ENCODE measurements at places on chromosomes 13 and 19.

DNA sequence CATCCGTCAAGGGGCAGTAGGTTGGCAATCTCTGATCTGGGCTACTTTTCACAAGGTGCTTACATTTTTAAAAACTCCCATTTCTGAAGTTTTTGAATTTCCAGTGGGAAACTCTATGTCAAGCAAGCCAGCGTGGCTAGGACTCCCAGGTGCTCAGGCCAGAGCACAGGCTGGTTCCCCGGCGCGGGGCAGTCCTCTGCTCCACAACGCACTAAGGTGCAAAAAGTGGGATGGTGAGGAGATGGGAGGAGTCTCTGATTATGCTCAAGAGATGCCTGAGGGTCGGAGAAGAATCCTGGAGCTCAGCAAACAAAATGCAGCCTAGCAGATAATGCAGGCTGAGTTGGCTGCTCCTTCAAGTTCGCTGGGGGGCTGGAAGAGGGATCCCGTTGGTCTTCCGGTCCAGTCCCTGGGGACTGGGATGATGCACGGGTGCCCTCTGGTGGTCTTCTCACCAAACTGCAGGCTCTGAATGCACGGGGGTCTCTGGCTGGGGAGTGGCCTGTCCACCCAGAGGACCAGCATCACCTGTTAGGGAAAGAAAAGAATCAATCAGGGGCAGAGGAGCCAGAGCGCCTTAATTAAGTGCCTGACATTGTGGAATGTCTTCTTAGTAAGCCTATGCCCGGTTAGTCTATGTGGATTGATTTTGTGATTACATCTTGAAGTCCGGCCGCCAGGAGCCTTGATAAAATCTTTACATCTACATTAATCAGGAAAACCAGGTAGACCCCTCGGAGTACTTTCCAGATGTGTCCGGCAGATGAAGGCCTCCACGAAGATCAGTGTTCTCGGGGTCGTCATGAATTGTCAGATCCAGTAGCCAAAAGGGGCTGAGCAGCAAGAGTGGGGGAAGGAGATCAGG is 244.4 kb upstream of the MAB21L1 start:
- no peak for DNase-seq

DNA sequence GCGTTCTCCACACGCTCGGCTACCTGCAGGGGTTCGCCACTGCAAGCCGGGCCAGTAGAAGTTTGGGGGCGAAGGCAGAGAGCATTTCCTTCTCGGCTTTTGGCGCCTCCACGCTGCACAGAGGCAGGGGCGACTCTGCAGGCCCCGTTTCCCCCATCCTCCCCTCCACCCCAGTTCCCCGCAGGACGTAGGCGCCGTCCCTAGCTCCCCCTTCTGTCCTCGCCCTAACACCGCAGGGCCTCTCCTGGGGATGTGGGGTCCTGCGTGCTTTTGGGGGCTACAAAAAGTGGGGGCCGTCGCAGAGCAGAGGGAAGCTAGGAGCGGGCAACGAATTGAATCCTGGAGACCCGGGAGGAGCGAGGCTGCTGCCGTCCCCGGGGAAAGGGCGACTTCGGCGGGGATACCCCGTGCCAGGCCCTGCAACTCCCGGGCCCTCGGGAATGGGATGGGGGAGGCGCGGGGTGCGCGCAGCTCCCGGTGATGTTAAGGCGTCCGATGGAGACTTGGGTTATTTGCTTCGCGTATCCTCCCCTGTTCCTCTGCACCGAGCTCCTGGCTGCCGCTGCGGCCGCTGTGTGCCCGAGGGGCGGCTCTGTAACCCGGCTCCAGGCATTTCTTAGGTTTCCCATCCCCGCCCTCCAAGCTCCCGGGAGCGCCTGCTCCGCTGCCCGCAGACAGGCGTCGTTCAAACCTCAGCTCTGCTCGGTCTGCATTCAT is 255.9 kb upstream of the SOX21 start:
- DNase-seq = no peak

DNA sequence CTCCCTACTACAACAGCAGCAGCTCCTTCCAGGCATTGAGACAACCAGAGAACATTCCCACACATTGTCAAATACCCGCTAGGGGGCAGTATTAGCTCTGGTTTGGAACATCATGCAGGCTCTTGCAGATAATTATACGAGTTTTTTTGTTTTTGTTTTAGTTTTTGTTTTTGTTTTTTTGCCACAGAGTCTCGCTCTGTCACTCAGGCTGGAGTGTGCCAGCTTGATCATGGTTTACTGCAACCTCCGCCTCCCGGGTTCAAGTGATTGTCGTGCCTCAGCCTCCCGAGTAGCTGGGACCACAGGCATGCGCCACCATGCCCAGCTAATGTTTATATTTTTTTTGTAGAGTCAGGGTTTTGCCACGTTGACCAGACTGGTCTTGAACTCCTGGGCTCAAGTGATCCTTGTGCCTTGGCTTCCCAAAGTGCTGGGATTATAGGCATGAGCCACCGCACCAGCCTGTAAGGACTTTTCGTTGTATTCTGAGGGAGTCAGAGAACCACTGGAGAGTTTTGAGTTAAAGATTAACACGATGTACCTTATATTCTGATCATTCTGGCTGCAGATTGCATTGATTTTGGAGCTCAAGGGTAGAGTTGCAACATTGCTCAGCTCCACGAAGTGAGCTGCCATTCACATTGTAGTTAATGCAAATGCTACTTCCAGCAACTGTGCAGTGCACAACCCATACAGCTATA is 41.7 kb upstream of the CEACAM20 start:
- DNase-seq = peak; percentile 40

DNA sequence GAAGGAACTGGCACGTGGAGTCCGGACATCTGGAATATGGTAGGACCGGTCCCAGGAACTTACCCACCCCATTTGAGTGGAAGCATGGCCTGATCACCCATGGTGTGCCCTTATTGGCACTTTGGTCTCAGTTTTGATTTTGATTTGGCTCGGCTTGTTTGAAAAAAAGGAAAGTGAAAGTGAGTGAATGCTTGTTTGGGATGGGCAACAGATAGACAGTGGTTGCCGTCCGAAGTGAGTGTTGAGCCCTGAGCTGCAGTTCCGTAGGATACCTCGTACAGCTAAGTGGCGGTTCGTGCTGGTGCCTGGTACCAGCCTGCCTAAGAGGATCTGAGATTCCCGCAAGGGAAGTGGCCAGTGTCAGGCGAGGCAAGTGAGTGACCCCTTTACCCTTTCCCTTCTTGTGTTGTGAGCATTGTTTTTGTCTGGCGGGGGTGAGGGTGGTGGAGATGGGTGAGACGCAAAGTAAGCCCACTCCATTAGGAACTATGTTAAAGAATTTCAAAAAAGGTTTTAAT is 605.8 kb downstream of the UQCRFS1 start:
- DNase-seq = no peak

GRCh38 chr13:24233351-24233901 is 72.9 kb downstream of the SPATA13 start:
- no peak for DNase-seq

- DNase-seq = no peak
Observed at GRCh38 chr13:47025791-47026447, 129.1 kb upstream of the HTR2A start.

DNA sequence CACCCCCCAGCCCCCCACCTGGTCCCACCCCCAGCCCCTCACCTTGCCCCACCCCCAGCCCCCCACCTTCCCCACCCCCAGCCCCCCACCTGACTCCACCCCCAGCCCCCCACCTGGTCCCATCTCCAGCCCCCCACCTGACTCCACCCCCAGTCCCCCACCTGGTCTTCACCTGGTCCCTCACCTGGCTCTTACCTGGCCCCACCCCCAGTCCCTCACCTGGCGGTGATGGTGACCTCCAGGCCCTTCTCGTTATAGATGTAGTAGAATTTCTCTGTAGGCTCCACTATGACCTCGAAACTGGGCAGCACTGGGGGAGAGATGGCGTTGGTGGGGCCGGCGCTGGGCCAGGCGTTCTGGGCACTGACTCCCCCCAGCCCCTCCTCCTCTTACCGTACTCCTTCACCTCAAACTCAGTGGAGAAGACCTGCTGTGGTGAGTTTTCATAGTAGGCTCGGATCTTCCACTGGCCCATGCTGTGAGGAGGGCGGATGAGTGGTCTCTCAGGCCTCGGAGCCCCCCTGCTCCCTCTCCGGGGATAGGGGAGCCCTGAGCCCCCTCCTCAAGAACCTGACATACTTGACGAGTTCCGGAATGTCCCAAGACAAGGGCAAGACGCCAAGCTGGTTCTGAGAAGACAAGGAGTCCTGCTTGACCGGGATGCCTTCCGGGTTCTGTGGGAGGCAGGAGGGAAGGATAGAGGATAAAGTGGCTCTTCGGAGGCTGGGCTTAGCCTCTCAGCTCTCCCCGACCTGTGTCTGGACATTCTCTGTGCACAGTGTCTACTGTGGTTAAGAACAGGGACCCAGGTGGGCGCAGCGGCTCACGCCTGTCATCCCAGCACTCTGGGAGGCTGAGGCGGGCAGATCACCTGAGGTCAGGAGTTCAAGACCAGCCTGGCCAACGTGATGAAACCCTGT is 6.4 kb downstream of the C3 start:
- no peak for DNase-seq

Measured in CD4-positive, alpha-beta T cell treated with Interleukin-6 at 100 ng/mL for 8 hours (primary cell).